Stimulated activated CD4-positive, alpha-beta T cell treated with anti-CD3 and anti-CD28 coated beads, TNF-alpha, amount 100 ng/mL, for 4 hours (primary cell): ENCODE measurements at places on chromosomes 1 and 21.

- no peak for DNase-seq
Observed at GRCh38 chr1:187634940-187635339, 806.2 kb downstream of the PLA2G4A start.

DNA sequence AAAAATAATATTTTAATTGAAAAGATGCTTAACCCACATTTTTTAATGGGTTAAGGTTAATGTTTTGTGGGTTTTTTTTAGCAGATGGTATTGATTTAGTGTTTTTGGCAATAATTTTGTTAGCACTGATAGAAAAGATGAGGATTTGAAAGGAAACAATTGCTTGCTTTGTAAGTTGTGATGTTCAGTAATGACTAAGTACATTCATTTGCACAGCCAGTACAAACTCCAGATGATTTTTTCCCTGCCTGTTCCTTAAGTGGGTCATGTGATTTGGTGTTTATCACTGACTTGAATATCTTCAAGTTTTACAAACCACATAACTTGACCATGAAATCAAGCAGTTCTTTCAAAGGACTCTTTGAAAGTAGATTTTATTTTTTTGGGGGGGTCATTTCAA is 15.0 kb downstream of the DISP1 start:
- no peak for DNase-seq

DNA sequence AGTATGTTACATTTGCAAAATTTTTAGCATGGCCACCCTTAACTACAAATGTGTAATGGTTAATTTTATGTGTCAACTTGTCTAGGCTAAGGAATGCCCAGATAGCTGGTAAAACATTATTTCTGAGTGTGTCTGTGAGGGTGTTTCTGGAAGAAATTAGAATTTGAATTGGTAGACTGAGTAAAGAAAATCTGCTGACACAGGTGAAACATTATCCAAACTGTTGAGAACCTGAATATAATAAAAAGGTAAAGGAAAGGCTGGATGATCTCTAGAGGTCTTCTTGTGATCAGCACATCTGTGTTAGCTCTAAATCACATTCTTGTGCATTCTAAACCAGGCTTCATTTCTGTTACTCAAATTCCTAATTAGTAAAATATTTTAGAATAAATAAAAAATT is 100.8 kb downstream of the UCHL5 start:
- DNase-seq, result no peak

GRCh38 chr1:44830900-44831304 is 12.2 kb downstream of the PTCH2 start:
- no peak for DNase-seq

DNA sequence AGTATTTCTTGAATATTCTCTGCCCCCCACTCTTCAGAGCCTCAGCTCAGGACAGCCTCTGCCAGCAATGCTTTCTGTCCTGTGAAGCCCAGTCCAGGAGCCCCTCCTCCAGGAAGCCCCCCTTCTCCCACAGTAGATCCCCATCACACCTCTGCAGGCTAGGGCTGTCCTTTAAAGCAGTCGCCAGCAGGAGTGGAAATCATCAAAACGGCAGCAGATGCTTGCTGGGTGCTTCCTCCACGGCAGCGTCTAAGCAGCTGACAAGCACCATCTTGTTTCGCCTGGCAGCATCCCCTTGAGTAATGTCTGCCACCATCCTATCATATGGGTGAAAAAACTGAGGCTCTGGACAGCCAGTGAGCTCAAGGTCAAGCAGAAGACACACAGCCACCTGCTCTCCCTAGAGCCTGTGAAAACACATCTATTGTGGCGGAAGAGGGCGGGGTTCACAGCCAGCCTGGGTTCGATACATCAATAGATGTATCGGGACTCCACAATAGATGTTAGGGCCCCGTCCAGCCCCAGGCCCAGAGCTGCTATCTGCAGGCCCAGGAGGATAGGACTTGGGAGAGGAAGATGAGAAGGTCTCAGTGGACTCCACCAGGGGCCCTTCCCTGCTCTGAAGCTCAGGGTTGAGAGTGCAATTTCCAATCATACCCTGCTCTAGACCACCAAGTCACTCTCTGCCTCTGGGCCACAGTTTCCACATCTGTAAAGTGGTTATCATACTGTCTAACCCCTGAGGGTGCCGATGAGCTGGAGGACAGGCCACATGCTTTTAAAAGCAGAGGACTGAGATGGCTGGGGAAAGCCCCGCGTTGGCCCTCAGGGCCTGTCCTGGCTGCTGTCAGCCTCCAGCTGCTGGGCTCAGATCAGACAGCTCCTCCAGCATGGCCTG is 17.5 kb downstream of the RUNX3 start:
- no peak for DNase-seq

GRCh38 chr1:155295183-155295941 is 5.9 kb downstream of the PKLR start:
- no peak for DNase-seq

GRCh38 chr1:40185951-40186864 is 25.0 kb downstream of the RLF start:
- DNase-seq, result peak; percentile 20

DNA sequence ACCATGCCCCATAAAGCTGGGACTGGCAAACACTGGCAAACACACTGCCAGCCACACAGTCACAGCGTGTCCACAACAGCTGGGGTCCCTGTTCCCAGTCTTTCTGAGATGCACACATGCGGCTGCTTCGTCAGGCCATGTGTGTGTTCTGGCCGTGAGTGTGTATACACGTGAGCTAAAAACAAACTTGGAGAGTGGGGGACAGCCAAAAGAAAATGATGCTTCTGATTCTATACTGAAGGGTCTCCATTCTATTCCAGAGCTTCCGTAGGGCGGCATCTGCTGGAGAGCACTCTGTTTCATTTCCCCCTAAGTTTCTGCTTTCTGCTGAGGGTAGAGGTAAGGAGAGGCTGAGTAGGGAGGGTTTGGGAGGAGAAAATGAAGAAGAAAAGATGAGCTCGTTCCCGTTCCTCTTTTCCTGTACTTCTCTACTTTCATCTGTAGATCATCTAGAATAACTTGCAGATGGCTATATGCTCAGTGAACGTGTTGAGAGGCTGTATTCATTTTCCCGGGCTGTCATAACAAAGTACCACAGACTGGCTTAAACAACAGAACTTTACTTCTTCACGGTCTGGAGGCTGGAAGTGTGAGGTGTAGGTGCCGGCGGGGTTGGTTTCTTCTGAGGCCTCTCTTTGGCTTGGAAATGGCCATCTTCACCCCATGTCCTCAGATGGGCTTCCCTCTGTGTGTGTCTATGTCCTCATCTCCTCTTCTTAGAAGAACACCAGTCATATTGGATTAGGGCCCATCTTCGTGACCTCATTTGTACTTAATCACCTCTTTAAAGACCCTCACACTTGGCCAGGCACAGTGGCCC is 151.6 kb downstream of the TOMM20 start:
- DNase-seq, result no peak

DNA sequence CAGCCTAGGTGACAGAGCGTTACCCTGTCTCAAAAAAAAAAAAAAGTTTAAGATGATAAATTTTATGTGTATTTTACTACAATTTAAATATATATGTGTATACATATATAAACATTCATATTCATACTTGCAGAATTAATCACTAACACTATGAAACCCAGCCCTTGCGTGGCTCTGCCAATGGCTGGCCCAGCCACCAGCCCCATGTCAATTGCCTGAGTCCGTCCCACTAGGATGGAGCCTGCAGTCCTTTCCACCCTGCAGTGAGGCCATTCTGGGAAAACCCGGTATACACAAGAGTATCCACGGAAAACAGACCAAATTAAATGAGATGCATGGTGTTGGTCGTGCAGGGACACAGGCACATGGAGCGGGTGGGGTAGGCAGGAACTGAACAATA is 49.7 kb downstream of the TCP10L start:
- DNase-seq, result no peak

DNA sequence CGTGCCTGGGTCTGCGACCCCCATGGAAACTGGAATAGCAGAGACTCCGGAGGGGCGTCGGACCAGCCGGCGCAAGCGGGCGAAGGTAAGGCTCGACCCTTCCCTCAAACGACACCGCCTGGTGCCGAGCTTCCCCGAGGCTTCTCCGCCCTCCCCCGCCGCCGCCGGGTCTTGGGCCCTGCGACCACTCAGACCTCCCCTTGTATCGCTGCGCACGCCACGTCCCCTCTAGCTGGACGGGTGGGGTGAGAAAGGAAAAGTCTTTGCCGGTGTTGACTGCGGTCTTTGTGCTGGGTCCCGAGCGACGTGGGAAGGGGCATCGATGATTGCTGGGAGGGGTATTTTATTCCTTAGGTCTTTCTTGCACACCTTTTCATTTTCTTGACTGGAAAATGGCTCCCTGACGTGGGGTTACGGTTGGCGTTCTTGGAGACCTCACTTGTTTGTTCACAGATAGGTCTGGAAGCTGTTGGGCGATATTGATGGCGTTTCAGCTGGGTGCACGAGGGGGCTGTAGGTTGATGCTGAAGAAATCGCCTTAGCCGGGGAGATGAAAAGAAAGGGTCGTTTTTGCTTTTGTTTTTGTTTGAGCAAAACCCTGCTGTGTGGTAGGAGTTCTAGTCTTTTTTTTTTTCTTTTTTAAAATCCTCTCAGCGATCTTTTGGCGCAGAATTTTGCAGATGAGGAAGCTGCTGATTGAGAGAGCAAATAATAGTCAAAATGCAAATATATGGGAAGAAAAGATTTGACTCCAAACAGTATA is 776 bp downstream of the KDM1A start:
- no peak for DNase-seq

GRCh38 chr1:172650474-172651193 is 8.3 kb upstream of the FASLG start:
- DNase-seq, result no peak

DNA sequence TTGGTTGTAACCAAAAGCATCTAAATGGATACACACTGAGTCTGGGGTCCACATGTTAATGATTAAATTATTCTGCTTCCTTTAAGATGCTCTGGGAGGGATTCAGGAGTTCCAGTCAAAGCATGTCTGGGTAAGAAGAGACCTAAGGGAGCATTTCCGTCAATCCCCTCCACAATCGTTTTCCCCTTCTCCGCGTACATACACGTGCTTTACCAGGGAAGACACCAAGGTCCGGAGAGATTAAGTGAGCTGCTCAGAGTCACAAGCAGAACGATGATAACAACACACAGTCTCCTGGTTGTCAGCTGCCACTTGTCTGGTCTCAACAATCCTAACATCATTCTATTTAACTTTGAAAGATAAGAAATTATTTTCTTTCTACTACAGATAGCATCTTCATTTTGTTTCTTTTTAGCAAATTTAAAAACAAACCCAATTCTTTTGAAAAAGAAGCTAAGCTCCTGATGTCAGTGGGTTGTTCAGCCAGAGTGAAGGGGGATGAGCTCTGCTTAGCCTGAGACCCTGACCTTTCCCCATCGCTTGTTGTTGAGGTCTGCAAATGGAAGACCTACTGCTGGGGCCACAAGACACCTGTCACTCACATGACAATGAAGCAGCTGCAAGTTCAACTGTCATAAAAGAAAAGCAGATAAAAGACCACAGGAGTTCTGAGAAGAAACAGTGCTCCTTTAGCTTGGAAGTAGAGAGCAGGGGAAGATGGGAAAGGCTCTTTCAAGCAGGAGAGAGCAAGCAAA is 4.5 kb downstream of the PAFAH2 start:
- DNase-seq, result no peak

GRCh38 chr1:175217721-175218531 is 25.4 kb upstream of the KIAA0040 start:
- no peak for DNase-seq

- DNase-seq, result no peak
Observed at GRCh38 chr1:234902774-234903547, 225.7 kb downstream of the TOMM20 start.

DNA sequence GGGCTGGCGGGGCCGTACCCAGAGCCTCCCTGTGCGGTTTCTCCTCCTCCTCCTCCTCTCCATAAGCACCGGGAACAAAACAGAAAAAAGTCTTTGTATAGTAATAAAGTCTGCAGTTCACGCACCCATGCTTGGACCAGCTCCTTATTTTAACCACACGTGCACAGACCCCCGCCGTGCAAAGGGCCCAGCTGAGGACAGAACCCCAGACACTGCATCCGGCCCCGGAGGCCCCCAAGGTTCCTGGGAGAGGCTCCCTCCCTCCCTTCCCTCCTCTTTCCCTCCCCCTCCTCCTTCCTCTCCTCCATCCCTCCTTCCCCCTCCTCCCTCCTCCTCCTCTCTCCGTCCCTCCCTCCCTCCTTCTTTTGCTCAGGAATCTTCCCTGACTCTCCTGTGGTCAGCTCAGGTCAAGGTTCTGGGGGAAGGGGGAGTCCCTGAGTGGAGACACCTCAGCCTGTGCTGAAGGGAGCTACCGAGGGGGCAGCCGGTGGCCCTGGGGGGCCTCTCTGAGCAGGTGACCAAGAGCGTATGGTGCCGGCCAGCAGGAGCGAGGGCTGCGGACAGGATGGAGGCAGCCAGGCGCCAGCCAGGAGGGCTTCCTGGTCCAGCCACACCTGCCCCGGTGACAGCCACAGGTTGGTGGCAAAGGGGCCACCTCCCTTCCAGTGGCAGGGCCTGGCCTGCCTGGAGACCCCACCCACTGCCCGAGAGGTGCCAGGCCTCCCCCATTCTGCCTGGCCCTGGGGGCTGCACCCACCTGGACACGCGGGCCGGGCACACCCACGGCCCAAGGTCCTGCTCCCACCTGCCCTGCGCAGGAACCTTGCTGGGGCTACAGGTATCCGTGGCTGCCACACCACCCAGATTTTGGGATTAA is 3.2 kb upstream of the TTLL10 start:
- DNase-seq, result no peak

DNA sequence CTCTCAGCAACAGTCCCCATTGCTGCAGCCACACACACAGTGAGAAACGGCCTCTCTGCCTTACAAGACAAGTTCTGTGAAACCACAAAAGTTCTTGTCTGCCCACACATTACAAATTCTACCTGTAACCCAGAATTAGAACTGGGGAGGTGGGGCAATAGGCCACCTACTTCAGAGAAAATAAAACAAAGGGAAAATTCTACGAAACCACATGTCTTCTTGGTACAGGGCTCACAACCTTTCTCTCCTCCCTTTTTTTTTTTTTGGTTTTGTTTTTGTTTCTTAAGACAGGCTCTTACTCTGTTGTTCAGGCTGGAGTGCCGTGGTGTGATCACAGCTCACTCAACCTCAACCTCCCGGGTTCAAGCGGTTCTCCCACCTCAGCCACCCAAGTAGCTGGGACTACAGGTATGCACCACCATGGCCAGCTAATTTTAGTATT is 30.2 kb downstream of the LPAR3 start:
- peak; percentile 40 for DNase-seq

- no peak for DNase-seq
Observed at GRCh38 chr1:214391873-214392645, 111.1 kb downstream of the SMYD2 start.

DNA sequence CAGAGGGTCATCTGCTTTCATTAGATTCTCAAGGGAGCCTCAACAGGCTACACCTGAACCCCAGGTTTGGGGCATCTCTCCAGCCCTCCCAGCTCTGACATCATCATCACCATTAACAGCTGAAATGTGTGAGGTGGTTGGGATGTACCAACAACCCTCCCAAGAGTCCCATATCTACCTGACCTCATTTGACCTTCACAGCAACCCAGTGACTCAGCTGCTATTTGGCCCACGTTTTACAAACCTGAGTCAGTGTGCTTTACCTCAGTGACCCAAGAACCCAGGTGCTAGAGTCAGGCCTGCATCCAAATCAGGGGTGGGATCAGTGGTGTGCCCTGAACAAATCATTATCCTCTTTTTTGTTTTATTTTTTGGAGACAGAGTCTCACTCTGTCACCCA is 53.3 kb upstream of the TINAGL1 start:
- no peak for DNase-seq

GRCh38 chr1:64318428-64318827 is 115.0 kb downstream of the UBE2U start:
- no peak for DNase-seq

GRCh38 chr21:39132248-39132647 is 51.0 kb downstream of the PSMG1 start:
- no peak for DNase-seq

GRCh38 chr21:45865106-45865835 is 116.3 kb upstream of the COL6A1 start:
- no peak for DNase-seq
